ENCODE measurements at places on chromosomes 6 and 20. TPM values are rescaled to one million over a fixed set of nuclear protein-coding genes. Genes with fewer than 3 reads are reported as not detected.

The GCNT2 gene
- polyA plus RNA-seq, result 4.0 TPM

The HECA gene
- 7.5 TPM for polyA plus RNA-seq

The OOEP gene
- not detected for polyA plus RNA-seq

The BTN1A1 gene
- polyA plus RNA-seq, result not detected

The EEF1A2 gene
- polyA plus RNA-seq, result 15.1 TPM

The SOBP gene
- 13.2 TPM for polyA plus RNA-seq

The RAET1G gene
- not detected for polyA plus RNA-seq

The VSTM2L gene
- 23.6 TPM for polyA plus RNA-seq

The PXDC1 gene
- not detected for polyA plus RNA-seq

The HLA-DOB gene
- polyA plus RNA-seq, result not detected

The PAK5 gene
- 8.4 TPM for polyA plus RNA-seq

The POM121L2 gene
- polyA plus RNA-seq, result not detected

The ZBP1 gene
- not detected for polyA plus RNA-seq

The TNFRSF6B gene
- polyA plus RNA-seq, result not detected

All from Purkinje cell (primary cell).